Stomach (tissue), 19 donors: ENCODE measurements at places on chromosomes 2 and 18. TPM values are rescaled to one million over a fixed set of nuclear protein-coding genes. Genes with fewer than 3 reads are reported as not detected.

Gene DYNAP
- not detected for total RNA-seq

Gene CNTNAP5
- not detected for total RNA-seq

Gene SLC35G4
- total RNA-seq: not detected

DNA sequence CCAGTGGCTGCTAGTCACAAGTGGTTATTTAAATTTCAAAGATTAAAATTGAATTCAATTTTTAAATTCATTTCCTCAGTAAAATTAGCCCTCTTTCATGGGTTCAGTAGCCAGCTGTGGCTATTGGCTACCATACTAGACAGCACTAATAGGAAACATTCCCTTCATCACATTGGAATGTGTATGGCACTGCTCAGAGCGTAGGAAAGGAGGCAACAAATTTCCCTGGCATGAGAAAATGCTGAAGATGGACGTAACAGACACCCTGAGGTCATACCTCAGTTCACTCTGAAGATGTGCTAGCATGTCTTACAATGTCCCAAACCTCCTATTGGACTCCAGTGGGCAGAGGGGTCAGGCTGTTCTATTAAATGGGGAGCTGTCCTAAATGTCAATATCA lies 96.4 kb downstream of the C1QL2 start:
- DNase-seq: no peak

- DNase-seq: no peak
Measured at GRCh38 chr2:56202381-56203121, 18.8 kb downstream of the CCDC85A start.

Gene CGREF1
- total RNA-seq: 2.6 TPM

DNA sequence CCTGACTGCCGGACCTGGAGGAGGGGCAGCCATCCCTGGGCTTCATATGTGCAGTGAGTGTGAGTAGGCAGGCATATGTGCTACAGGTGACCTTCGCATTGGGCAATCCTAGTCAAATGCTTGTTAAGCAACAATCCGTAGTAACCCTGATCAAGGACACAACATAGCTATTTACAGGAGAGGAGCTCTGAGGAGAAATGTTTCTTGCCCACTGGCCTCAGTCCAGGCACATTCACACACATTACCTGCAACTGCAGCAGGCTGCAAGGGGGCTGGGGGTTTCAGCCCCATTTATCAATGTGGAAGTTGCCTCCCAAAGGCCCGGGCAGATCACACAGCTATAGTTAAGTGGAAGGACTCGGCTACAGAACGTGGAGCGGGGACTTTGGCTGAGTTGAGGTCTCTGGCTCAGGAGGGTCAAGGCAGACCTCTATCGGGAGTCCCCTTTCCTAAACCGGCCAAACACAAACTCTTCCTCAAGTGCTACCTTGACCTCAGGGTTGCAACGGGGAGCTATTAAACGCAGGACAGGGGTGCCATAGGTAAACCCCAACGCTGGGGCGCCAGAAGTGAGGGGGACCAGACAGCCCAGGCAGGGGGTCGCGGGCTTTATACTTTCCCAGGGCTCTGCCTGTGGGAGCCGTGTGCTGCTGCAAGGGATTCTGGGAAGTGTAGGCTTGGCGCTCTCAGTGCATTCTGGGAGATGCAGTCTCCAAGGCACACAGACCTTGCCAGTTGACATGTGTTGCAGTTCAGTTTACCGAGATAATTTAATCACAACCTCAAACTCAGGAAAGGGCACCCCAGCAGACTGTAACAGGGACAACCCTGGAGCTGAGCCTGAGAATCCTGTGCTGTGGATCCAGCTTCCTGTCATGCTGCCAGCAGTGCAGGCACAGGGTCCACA lies 9.4 kb downstream of the KHK start:
- peak; percentile 89 for DNase-seq

DNA sequence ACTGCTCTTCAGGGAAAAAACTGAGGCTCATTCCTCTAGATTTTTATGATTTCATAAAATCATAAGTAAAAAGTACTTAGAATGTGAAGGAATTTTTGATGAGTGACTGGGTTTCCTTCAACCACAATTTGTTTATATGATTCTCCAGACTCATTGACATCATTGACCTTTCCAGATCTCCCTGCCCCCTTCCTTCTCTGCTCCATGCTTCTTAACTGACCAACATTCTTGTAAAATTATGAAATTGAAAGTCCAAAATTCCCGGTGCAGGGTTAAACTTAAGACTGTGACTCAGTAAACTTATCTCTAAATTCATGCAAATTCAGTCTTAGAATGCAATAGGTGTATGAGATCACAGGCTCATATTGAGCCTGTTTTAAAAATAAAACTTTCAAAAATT lies 648.9 kb downstream of the TDRD15 start:
- no peak for DNase-seq

- DNase-seq: no peak
Measured at GRCh38 chr18:75607701-75608100, 180.2 kb upstream of the SMIM21 start.

Gene TTC27
- total RNA-seq: 3.8 TPM

Gene POTEC
- not detected for total RNA-seq

GRCh38 chr2:109326306-109326705 lies 197.3 kb downstream of the SH3RF3 start:
- DNase-seq: no peak

DNA sequence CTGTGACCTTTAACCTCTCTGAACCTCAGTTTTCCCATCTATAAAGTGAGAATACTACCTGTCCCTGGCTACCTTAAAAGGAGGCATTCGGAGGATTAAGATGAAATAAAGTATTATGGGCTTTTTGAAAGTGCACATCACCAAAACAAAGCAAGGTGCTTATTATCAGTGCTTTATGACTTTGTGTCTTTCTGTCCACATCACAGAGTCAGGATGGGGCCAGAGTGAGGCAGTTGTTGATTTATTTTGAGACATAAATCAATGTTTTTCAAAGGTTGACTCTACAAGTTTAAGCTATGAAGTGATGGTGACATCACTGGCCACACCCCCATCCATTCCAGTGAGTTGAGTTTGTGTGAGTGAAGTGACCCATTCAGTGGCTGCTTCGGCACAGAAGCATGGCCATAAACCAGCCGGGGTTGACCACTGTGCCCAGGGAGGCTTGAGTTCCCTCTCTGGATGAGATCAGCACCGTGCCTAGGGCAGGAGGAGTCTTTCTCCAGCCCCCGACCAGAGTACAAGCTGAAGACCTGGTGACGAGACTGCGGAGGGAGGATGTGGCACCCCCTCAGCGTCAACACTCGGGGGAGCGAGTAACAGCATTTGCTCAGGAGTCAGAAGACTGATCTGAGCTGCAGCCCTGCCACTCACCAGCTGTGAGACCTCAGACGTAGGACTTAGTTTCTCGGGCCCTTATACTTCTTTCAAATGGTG lies 89.0 kb upstream of the PPP1CB start:
- peak; percentile 80 for DNase-seq

DNA sequence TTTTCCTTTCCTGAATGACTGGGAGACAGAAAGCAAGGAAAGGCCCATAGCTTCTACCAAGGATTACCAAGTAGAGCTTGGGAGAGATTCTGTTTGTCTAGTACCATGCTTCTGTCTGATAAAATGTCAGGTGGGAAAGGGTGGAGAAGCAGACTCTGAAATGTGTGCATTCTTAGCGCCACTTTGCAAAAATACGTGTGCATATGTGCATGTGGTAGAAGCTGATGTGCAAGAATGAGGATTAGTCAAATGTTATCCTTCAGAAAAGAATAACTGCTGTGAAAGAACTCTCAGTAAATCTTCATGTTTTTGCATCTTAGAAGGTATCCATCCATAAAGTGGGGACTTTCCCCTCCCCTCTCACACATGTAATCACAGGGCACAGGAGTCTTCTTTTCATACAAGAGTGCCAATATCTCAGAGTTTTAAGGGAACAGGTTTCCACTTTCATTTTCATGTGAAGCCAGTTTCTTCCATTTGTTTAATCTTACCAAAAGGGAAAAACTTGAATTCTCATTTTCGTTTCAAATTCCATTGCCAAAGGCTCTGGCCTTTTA lies 15.4 kb upstream of the DGKD start:
- no peak for DNase-seq

- DNase-seq: no peak
Measured at GRCh38 chr2:174014011-174014698, 49.0 kb upstream of the SP3 start.

- DNase-seq: no peak
Measured at GRCh38 chr2:10863837-10864236, 47.9 kb upstream of the KCNF1 start.

GRCh38 chr2:72104821-72105588 lies 42.7 kb downstream of the CYP26B1 start:
- DNase-seq: no peak

Gene GAL3ST2
- total RNA-seq: not detected

- no peak for DNase-seq
Measured at GRCh38 chr2:108905176-108905575, 83.8 kb downstream of the EDAR start.

DNA sequence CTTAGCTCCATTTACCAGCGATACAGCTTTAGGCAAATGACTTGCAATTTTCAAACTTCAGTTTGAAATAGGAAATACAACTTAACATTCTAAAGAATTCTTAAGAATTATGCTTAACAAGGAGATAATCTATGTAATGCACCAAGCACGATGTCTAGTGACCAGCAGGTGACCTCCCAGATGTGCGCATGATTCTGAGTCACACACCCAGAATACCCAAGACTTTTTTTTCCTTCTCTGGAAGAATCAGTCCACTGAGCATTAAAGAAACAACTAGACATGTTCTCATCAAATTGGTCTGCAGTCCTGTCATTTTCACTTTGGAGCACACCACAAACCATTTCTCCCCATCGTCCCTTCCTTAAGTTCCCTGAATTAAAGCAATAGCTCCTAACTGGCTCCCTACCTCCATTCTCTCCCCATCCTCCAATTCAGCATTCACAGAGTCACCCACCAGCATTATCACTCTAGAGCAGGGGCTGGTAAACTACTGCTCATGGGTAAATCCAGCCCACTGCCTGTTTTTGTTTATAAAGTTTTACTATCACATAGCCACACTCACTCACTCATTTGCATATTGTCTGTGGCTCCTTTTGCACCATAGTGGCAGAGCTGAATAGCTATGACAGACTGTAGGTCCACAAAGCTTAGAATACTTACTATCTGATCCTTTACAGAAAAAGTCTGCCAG lies 13.2 kb downstream of the EVA1A start:
- DNase-seq: no peak

Gene REG3G
- total RNA-seq: not detected

Gene POTEI
- 1.2 TPM for total RNA-seq

Gene ABCB11
- 0.58 TPM for total RNA-seq

DNA sequence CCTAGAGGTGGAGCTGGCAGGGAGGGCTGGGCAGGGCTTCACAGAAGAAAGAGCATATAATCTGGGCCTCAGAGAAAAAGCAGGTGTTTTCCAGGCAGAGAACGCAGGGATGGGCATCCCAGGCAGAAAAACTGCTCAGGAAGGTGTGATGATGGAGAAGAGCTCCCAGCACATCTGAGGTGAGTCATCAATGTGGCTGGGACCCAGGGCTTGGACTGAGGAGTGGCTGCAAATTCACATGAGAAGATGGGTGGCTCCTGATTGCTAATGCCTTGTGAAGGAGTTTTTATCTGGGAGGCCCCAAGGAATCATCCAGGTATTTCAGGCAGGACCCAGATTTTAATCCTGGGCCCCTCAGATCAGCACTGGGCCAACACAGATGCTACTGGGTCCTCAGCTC lies 10.2 kb downstream of the IL1F10 start:
- peak; percentile 51 for DNase-seq

DNA sequence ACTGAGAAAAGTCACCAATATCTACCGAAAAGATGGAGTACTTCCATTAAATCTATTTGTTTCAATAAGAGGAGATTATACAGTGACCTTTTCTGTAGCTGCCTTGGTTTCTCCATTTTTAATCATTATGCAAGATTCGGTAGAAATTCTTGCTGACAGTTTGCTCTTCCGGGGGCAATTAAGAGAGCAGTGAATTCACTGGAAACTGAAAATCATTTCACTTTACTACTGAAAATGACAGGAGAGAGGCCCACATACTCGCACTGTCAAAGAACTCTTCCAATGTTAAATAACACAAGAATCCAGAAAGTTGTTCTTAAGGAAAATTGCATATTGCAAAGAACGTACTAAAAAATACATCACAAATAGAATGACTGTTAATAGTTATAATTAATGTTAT lies 699.3 kb downstream of the CBLN2 start:
- no peak for DNase-seq

Gene RFX8
- not detected for total RNA-seq

- no peak for DNase-seq
Measured at GRCh38 chr18:55422456-55423180, 165.4 kb downstream of the TCF4 start.

Gene XDH
- total RNA-seq: 3.6 TPM

GRCh38 chr18:3525870-3526420 lies 76.0 kb downstream of the TGIF1 start:
- peak; percentile 44 for DNase-seq

DNA sequence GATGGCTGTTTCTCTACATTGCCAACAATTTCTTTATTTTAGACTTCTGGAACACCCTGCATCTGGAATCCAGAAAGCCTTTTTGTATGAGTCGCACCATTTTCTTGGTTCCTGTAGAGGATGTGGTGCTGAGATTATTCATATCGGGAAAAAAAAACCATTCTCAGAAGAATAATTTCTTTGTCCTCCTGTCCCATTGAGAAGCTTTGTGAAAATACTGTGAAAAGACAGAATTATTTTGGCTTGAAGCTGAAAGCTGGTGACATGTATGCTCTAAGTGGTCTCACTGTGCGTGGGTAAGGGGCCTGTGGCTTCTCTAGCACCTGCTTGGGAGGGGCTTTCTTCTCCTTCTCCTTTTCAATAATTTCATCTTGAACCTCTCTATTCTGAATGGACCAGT lies 138.4 kb downstream of the FAM210A start:
- DNase-seq: no peak

Gene C2orf66
- total RNA-seq: not detected

Gene IGFBP5
- total RNA-seq: 628 TPM

Gene ZEB2
- total RNA-seq: 53.6 TPM

DNA sequence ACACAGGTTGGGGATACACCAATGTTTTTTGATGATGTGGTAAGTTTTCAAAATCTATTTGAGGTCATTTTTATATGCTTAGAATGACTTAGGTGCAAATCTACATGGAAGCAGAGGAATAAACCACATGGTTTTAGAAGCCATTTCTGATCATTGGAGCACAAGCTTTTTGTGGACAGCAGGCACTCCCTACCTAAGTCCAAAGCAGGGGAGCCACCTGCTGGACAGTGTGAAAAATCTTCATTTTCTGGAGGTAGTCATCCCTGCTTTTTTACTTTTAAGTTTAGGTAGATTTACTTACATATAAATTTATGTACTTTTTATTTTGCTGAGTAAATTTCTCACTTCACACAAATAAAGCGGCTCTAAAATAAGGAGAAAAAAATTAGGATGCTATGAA lies 323.2 kb downstream of the PLCL1 start:
- no peak for DNase-seq

DNA sequence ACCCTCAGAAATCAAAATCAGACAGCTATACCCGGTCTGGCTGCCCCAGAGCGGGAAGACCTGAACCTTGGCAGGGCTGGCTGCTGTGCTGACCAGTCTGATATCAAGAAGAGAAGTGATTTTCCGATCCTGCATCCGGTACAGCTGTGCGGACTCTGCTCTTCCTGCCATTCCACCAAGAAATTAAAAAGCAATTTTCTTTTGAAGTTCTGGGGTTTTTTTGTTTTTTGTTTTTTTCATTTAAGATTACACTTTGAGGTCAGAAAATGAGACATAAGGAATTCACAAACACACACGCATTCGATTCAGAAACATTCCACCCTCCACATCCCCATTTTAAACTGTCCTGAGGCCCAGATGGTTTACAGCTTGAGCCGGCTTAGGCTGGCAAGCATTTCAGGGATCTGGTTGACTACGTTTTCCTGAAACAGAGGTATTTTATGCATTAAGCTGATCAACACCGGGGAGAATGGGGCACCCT lies 156.5 kb downstream of the COL6A3 start:
- DNase-seq: no peak

Gene NOSTRIN
- 50.8 TPM for total RNA-seq
